SK-N-DZ (cell line): ENCODE measurements at places on chromosomes 11 and 22.

- peak; percentile 3 for DNase-seq
Observed at GRCh38 chr11:16070573-16070972, 285.8 kb downstream of the SOX6 start.

DNA sequence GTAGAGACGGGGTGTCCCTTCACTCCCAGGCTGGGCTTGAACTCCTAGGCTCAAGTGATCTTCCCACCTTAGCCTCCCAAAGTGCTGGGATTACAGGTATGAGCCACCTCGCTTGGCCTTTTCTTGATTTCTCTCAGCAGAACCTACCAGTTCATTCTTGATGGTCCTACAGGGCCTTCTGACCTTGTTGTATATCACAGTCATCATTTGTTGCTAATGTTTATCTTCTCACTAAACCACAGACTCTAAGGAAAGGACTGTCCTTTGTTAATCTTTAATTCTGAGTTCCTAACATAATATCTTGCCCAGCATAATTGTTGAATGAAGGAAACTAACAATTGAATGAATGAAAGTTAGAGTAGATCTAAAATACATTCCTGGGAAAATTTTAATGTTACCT lies 22.0 kb upstream of the ZC3H12C start:
- no peak for DNase-seq

DNA sequence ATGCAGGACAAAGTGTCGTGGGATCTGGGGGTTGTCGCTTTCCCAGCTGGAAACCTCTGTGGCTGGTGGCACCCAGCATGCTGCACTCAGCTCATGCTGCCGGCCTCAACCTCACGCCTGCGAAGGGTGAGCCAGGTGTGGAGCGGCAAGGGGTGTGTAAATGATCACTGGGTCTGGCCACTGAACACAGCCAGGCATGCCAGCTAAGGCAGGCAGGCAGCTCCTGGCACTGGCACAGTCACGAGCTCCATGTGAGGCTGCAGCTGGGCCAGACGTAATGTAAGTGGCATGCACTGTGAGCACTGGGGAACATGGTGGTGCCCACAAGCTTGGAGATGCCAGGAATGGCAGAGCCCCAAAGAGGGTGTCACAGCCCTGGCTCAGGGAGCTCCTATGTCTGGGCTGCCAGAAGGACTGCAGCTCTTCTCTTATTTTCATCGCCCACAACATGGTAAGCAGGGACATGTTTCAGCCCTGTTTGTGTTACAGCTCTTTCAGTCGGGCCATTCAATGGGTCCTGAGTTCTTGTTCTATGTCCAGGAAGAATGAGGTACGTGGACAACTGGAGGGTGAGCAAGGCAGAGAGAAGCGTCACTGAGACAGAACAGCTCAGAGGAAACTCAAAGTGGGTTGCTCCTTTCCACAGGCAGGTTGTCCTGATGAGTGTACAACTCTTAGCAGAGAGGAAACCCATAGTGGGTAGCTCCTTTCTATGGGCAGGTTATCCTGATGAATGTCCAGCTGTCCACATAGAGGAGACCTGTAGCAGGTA lies 403.8 kb downstream of the CNTN5 start:
- DNase-seq, result no peak

DNA sequence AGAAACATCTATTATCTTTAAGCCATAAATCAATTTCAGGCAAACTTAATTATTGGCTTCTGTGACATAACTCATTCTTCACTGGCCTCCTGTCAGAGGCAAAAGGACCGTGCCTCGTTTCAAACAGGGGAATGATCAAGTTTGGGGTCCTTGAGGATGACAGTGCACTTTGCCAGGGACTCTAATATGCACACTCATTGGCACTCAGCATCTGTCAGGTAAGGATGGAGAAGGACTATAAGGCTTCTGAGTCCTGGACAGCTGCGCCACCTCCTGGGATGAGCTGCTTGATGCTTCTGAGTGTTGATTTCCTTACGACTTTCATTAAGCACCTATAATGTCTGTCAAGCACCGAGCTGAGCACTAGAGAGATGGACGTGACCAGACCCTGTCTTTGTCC lies 20.2 kb downstream of the BPIFC start:
- DNase-seq, result peak; percentile 82

DNA sequence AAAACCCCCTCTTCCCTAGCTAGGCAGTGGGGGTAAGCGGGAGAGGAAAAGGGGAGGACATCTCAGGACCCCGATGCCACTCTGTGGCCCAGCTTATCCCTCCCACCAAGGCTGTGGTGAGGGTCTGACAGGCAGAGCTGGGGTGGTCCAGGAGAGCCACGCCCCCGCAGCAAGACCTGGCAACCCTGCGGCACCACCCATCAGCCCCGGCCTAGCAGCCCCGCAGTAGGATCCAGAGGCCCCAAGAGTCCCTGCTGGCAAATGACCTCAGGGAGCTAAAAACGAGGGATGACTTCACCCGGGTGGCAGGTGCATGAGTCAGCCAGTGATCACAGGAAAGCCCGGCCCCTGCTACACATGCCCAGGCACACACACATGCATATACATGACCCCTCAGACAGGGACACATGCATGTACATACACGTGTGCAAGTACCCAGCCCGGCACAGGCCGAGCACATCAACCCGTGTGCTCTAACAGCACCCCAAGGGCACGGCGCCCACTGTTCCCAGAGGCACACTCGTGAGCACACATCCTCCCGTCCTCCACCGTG lies 32.3 kb downstream of the ARVCF start:
- DNase-seq, result no peak

DNA sequence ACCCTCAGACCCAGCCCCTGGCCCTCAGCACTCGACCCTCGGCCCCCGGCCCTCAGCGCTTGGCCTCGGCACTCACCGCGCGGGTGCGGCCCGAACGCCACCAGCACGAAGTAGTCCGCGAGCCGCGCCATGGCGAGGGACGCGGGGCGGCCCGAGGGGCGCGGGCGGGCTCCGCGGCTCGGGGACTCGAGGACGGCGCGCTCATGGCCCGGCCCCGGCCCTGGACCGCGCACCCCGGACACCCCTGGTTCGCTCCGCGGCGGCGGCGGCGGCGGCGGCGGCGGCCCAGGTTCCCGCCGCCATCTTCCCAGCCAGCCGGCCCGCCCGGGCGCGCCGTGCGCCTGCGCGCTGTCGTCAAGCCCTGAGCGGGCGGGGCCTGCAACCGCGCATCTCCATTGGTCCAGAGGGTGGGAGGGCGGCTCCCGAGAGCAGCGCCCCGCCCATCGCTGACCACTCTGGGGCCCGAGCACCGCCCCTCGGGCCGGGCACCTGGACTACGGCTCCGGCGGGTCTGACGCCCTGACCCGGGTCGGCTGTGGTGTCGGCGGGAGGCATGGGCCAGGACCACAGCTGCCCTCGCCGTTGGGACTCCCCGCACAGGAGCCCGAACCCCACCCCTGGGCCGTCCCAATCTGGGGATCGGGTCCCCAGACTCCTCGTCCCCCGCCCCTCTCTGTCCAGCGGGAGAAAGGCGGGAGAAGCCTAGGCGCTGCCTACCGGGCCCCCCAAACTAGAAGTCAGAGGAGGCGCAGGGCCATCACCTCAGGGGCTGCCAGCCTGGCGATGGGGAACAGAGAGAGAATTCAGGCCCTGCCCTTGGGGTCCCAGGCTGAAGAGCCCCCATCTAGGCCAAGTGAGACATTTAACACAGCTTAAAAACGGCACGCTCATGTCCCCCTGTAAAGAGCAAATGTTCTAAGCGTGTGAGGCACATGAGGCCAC lies at the start of gene SBF1:
SBF1 (minus strand) TSS at position 326 of the 942 bp plus-strand sequence; CDS start at position 131, 195 bp downstream.
- DNase-seq, result peak; percentile 84

DNA sequence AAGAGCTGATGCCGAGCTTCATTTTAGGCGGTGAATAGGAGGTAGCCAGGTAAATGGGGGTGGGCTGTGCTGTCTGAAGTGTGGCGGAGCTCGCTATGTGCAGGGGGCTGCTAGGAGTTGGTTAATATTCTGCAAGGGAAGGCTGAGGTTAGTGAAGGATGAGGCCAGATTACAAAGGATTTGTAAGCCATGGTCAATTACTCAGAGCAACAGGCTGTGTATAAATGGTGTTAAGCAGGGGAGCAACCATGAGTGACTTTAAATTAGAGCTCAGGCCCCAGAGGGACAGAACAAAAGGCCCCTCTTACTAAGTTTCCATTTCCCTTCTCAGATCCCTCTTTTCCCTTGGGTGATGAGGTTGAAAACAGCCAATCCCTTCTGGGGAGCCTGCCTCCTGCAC lies 7.3 kb upstream of the MCAM start:
- no peak for DNase-seq

DNA sequence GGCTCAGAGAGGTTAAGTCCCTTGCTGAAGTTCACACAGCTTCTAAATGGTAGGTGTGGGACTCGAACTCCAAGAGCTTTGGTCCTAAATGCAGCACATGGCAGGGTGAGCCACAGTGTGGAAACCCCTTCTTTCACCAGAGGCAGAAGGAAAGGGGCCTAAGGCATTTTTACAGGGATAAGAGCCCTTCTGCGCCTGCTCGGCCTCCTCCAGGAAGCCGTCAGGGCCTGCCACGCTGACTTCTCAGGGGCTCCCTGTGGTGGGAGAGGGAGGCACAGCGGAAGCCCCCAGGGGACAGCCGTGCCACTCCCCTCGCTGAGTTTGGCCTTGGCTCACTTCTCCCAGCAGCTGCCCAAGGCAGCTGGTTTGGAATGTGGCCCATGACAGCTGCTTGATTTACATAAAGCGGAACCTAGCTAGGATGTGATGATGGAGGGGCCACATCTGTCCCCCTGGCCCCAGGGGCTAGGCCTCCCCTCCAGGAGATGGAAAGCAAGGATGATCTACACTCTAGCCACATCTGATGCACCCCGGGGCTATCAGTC lies 35.4 kb downstream of the CD82 start:
- DNase-seq, result no peak

DNA sequence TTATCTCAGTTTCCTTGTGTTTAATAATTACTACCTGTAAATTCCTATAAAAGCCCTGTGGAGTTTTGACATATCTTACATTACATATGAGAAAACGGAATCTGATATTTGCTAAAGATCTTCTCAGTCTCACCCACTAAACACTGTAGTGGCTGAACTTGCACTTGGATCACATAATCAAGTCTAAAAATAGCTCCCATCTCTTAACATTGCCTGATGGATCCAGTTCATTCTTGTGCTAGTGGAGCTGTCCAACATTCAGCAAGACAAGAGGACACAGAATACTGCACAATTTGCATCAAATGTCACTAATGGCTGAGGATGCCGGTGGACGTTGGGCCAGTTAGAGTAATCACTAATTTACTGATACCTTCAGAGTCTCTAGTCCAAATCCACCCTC lies 569.9 kb upstream of the ANO5 start:
- no peak for DNase-seq

DNA sequence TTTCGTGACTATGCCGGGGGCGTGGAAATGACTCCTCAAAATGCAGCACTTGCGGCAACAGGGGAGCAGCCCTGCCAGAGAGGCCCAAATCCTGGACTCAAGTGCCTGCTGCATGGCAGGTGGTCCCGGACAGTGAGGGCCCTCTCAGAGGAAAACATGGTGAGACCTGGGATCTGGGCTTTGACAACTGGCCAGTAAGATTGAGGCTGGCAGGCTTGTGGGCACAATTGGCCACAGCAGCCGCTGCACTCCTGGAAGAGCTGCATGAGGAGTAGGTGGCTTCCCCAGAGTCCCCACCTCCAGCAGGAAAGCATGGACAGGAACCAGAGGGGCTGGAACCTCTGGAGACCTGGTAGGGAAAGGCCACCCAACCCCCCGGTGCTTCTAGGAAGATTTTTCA lies 13.4 kb downstream of the LINC01488 start:
- no peak for DNase-seq

DNA sequence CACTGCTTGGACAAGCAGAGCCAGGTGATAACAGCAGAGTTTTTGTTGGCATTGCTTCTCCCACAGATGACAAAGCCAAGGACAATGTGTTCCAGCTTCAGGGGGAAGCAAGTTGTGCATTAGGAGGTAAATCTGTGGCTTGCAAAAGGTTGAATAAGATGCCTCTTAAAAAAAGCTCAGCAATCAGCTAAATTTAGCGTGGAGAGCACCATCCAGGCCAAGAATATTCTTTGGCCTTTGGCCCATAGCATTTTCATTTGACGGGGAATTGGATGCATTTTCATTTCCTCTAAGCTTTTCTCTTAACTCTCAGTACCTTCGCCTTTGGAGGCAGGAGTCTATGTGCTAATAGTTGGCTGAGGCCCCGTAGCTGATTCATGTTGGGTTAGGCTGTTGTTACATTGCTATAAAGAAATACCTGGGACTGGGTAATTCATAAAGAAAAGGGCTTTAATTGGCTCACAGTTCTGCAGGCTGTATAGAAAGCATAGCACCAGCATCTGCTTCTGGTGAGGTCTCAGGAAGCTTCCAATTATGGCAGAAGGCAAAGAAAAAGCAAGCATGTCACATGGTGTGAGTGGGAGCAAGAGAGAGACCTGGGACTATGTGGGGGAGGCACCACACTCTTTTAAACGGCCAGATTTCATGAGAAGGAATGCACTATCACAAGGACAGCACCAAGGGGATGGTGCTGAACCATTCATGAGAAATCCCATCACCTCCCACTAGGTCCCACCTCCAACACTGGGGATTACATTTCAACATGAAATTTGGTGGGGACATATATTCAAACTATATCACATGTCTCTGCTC lies 350.1 kb upstream of the C11orf87 start:
- no peak for DNase-seq

- DNase-seq, result no peak
Observed at GRCh38 chr11:13297917-13298356, 20.3 kb downstream of the BMAL1 start.

DNA sequence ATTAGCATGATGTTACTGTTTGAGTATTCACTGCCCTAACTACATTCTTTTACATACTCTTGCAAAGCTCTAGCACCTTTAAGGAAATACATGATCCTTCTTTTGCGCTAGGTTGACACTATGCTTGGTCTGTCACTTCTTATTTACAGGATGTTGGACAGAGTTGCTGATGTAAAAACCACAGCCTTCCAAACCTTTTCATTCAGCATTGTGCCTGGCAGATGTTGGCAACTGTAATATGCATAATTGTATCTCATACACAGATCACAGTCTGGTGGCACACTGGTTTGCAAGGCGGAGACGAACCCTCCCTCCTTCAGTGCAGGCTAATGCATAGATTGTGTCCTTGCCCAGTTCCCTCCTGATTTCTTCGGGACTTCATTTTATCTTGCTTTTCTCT lies 224.1 kb downstream of the SNX19 start:
- DNase-seq, result no peak

DNA sequence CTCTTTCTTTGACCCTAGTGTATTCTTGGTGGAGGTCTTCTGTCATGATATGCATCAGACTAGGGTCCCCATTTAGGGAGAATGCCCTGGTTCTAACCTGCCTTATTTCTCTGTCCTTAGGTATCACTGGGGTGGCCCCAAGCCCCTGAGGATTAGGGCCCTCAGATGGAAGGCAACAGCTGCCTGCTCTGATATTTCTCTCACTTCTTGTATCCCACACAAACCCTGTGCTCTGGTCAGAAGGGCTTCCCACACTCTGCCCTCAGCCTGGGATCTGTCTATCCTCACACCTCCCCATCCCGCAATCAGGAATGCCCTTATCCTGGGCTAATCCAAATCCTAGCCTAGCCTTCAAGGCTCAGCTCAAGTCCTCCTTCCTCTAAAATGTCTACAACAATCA lies 75.5 kb downstream of the KCNC1 start:
- no peak for DNase-seq

GRCh38 chr11:32466279-32466915 lies 31.1 kb upstream of the WT1 start:
- DNase-seq, result no peak

- no peak for DNase-seq
Observed at GRCh38 chr22:44839061-44839460, 86.7 kb downstream of the ARHGAP8 start.
